Bronchus fibroblast of lung (primary cell): ENCODE measurements at places on chromosomes 3 and 15. TPM values are rescaled to one million over a fixed set of nuclear protein-coding genes. Genes with fewer than 3 reads are reported as not detected.

The CELSR3 gene
- 1.3 and 2.7 TPM in 2 replicates for total RNA-seq

The PDCD10 gene
- total RNA-seq = 46.2 and 47.7 TPM in 2 replicates

The VWA5B2 gene
- total RNA-seq = not detected in 2 replicates

The CKMT1B gene
- total RNA-seq = not detected in 2 replicates

The SYNPR gene
- total RNA-seq = not detected in 2 replicates

The TNK2 gene
- 10.4 and 10.9 TPM in 2 replicates for total RNA-seq

The NECTIN3 gene
- 32.4 and 34.6 TPM in 2 replicates for total RNA-seq

The ABHD6 gene
- 5.2 and 6.1 TPM in 2 replicates for total RNA-seq

The P2RY1 gene
- 0.17 and 0.30 TPM in 2 replicates for total RNA-seq

The VGLL3 gene
- 15.8 and 32.8 TPM in 2 replicates for total RNA-seq

The MNS1 gene
- total RNA-seq = 1.8 and 3.4 TPM in 2 replicates

The CCDC39 gene
- not detected in 2 replicates for total RNA-seq
